AG09319 (cell line): ENCODE measurements at places on chromosomes 2 and 18.

- DNase-seq: no peak
Observed at GRCh38 chr2:32937602-32938448, 8.9 kb upstream of the LTBP1 start.

GRCh38 chr2:58769864-58770234 is 528.7 kb upstream of the FANCL start:
- DNase-seq: no peak

- DNase-seq: no peak
Observed at GRCh38 chr2:224025874-224026273, 13.2 kb downstream of the SERPINE2 start.

DNA sequence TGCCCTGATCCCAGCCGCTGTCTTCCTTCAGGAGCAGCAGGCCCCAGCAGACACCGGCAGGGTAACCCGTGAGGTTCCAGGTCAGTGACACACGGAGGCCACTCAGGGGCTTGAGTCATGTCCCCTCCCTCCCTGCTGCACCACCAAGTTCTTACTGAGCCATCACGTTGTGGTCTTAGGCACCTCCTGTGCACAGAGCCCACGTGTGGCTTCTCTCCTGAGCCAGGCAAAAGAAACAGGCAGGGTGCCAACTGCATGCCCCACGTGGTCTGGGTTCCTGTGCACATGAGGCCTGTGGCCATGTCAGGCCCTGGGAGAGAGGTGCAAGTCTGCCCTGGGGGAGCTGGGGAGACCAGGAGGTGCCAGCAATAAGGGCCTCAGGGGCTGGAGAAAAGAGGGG is 264.8 kb downstream of the KLHL29 start:
- no peak for DNase-seq

GRCh38 chr2:16128746-16129610 is 188.6 kb downstream of the MYCN start:
- DNase-seq: no peak
